Activated CD4-positive, CD25-positive, alpha-beta regulatory T cell (primary cell): ENCODE measurements at places on chromosomes 4 and X.

- DNase-seq: no peak
Observed at GRCh38 chrX:110397339-110397738, 38.7 kb downstream of the RTL9 start.

DNA sequence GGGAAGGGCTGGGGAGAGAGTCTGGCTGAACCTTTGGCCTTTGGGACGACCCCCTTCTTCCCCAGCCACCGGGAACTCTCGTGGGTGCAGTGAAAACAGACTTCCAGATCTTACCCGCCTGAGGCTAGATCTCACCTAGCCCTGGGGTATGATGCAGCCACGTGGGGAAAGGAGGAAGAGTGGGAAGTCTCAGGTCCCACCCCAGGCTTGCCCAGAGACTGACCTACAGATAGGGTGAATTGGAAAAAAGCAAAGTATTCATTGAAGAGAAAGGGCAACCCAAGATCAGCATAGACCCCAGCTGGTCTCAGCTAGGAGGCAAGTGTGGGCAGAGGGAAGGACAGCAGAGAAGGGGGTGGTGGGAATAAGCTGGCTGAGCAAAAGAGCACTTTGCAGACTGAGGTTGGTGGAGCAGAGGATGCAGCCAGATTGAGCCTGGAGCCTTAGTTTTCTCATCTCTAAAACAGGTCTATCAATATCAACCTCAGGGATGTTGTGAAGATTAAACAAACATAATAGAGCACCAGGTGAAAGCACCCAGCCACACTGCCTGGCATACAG is 4.2 kb upstream of the EFNB1 start:
- DNase-seq: no peak

GRCh38 chrX:66328950-66329596 is 165.0 kb downstream of the HEPH start:
- DNase-seq: no peak

- DNase-seq: no peak
Observed at GRCh38 chr4:83138946-83139345, 24.4 kb upstream of the PLAC8 start.

DNA sequence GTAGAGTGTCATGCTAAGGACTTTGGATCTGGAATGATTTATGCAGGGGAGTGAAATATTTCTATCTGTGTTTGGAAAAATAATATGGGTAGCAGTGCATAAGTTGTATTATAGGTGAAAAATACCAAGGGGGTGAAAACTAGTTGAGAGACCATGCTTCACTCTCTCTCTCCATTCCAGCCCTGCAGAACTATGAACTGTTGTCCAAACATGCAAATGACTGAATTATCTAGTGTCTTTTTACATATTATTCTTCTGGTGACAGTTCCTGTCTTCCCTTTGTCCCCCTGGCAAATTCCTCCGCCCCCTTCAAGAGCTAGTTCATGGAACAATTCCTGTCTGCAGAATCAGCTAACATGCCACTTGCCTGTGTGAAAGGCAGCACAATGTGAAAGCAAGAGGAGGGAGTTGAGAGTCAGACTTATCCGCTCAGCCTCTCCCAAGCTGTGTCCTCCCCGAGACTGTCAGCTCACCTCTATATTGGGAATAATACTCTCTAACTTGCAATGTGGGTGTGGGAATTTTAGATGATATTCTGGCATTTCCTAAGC is 2.3 kb downstream of the PF4 start:
- no peak for DNase-seq

GRCh38 chr4:141395246-141395830 is 174.6 kb downstream of the ZNF330 start:
- DNase-seq: no peak

GRCh38 chr4:123825596-123826291 is 429.1 kb downstream of the SPRY1 start:
- no peak for DNase-seq

- DNase-seq: no peak
Observed at GRCh38 chr4:105171912-105172311, 25.2 kb downstream of the TET2 start.

DNA sequence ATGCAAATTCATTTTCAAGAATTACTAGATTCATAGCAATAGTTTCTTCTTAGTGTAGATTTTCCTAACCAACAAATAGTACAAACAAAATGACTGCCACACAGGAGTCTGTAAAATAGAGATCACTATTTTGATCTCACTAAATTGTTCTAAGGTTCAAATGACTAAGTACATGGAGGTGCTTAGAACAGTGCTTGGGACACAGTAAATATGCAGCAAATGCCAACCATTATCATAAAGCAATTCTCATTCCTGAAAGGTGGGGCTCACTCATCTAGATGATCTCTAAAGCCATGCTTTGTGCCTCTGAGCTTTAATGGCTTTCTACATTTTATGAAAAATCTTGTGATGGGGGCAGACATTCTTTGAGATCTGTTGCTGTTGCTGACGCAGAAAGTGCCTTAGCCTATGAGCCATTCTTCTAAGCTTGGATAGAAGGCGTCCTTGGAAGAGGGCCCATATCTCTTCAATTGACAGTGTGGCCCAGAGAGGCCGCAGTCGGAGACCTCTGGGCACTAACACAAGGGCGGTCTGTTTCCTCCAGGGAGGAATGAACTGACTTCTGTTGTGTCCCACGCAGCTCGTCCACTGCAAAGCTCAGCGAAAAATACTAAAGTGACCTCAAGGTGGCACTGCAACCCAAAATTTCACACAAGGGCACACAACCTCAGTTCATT is 23.5 kb downstream of the TLR10 start:
- DNase-seq: peak; percentile 21

GRCh38 chrX:129925305-129926092 is 19.5 kb downstream of the UTP14A start:
- peak; percentile 50 for DNase-seq

GRCh38 chr4:119005928-119006460 is 117.3 kb downstream of the SYNPO2 start:
- DNase-seq: no peak

DNA sequence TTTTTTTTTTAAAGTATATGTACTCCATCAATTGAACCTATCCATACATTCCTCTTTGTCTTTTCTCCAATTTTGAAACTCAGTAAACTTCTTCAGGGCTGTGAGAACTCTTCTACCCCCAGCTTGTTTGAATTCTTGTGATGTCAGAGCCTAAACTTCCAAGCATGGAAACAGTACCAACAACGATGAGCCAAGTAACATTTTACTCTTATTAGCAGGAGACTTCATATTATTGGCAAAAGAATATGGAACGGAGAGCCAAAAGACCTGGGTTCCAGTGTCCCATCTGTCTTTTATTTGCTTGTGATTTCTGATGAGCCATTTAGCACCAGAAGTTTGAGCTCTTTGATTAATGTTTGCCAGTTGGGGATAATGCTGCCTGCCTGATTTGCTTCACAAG is 5.3 kb downstream of the DIAPH2 start:
- DNase-seq: no peak

DNA sequence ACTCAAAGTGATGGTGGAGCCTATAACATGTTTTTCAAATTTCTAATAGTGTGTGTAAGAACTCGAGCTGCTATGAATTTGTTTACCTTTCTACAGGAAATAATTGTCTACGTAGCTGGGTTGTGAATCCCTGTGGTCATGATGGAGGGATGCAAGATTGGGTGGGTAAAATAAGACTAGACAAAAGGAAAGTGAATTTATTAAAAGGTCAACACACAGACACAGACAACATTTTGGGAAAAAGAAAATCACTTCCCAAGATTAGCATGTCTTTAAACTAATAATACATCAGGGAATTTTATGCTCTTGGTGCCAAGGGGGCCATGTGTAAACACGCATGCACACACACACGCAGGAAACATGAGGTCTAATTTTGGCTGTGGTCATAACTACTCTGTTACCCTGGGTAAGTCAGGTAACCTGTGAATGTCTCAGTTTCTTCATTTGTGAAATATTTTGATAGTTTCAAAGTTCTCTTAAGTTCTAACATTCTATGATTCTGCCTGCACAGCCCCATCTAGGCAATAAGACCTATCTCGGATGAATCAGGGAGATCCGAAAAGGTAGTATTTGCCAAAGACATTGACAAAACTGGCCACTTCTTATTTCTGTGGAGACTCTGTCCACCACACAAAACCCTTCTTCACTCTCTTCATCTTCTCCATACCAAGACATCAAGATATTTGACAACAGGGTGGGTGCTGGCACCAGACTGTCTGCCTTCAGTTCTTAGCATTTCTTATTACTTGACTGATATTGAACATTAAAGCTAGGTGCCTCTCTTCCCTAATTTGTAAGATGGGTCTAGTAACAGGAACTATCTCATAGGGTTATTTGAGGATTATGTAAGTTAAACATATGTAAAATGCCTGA is 1.6 kb upstream of the UNC5C start:
- no peak for DNase-seq

DNA sequence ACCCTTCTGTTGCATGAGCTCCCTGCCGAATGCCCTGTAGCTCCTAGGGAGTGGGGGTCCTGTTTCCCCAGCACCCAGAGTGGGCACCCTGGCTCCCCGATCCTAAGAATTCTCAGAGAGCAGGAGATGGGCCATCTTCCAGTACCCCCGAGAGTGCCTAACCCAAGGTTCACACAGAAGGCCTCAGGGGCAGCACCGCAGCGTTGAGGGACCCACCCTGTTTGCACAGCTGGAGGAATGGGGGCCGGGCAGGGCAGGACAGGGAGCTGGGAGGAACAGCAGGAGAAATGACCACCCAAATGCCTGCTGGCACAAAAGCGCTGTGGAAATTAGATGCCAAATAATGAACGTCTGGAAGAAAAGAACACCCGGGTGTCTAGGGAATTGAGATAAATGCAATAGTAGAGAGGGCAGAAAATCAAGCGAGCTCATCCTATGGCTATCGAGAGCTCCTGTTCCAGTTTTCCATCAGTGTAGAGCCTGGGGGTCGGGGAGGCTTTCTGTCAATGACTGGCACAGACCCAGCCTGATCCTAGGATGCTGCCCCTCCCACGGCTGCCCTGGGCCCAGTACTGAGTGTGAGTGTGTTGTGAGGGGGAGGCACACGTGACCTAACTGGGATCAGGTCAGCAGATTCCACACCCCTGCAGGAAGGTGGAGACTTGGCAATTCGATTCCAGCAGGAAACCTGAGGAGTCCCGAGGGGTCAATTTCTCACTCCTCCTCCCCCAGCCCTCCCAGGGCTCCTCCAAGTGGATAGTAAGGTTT is 25.7 kb downstream of the SEPTIN6 start:
- no peak for DNase-seq

- no peak for DNase-seq
Observed at GRCh38 chr4:76060506-76060905, 14.0 kb upstream of the ART3 start.

GRCh38 chr4:111689214-111689613 is 456.0 kb upstream of the FAM241A start:
- DNase-seq: no peak

- no peak for DNase-seq
Observed at GRCh38 chrX:109378281-109378680, 103.6 kb downstream of the GUCY2F start.

GRCh38 chrX:124910611-124911010 is 409.1 kb upstream of the TEX13C start:
- DNase-seq: no peak
